ENCODE measurements at places on chromosomes 4 and X.

DNA sequence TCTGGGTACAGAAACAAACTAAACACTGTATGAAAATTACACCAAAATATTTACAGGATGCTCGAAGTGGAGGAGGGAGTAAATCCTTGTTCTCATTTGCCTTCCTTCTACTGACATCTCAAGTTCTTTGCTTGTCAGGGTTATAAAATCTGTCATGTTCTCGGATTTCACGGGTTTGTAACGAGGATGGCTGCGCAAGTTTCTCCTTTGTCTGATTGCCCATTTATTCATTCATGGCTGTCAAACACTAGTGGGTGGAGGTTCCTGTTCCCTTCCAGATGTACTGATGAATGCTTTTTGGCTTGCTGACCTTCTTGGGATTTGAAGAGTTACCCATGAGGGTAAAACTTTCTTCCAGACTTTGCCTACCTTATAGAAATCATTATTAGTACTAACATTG, 206.9 kb downstream of the SPCS3 start:
- DNase-seq, result no peak

DNA sequence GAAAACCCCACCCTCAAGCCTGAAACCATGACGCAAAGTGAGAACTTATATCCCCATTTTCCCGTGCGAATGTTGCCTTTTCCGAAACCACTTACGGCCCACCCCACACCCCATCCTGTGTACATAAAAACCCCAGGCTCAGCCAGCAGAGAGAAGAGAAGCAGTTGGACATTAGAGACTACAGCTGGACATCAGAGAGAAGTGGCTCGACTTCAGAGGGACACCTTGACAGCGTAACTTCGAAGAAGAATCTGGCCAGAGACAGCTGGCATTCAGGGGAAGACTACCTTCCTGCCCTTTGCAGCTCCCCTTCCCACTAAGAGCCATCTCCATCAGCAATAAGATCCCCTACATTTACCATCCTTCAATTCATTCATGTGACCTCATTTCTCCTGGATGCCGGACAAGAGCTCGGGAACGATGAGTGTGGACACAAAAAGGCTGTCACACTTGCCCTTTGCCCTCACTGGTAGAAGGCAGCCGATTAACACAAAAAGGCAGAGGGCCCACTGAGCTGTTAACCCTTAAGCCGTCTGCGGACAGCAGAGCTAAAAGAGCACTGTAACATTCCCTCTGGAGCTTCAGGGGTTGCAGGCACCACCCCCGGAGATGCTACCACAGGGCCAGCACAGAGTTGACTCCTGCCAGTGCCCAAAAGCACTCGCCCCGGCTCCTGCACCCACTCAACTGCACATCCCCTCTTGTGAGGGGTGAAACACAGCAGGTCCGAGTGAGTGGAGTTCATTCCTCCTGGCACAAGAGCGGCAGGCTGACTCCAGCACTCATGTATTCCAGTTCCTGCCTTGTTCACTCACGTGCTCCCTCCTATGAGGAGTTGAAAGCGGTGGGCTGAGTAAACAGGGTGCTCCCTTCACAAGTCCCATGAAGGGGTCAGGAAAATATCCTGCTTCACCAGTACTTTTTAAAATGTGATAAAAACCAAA, 7.5 kb downstream of the CHM start:
- DNase-seq, result no peak

- peak; percentile 22 for DNase-seq
Observed at GRCh38 chr4:25928379-25929297, 14.6 kb downstream of the SMIM20 start.

DNA sequence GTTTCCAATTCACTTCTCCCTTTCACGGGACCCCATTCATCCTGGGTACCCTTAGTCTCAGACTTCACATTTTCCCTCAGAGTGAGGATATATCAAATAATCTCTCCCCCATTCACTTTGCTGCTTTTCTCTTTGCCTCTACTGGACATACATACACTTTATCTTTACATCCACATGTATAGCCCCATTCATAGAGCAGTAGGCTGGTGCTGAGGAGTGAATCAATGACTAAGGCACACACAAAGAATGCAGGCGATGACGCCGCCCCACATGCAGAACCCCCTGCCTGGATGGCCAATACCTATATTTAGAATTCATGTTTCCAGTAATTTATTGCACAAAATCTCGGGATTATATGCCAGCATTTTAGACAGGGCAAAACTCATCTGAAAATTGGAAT, 554.3 kb upstream of the TENM3 start:
- no peak for DNase-seq

DNA sequence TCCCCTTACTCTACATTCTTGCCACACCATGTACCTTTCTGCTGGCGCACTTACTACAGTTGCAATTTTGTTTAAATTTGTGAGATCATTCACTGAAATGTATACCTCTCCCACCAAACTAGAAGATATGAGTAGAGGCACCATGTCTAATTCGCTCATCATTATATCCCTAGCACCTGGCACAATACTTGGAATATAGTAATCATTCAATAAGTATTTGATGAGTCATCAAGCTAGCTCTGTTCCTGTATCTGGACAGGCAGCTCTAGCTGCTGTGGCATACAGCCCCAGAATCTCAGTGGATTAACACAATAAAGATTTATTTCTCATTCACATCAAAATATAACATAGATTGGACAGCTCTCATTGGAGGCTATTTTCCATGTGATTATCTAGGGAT, 245.9 kb downstream of the IDS start:
- no peak for DNase-seq

- DNase-seq, result no peak
Observed at GRCh38 chr4:48634688-48635308, 144.7 kb downstream of the ZAR1 start.

GRCh38 chr4:188822698-188823097, 683.5 kb downstream of the TRIML1 start:
- DNase-seq, result no peak

DNA sequence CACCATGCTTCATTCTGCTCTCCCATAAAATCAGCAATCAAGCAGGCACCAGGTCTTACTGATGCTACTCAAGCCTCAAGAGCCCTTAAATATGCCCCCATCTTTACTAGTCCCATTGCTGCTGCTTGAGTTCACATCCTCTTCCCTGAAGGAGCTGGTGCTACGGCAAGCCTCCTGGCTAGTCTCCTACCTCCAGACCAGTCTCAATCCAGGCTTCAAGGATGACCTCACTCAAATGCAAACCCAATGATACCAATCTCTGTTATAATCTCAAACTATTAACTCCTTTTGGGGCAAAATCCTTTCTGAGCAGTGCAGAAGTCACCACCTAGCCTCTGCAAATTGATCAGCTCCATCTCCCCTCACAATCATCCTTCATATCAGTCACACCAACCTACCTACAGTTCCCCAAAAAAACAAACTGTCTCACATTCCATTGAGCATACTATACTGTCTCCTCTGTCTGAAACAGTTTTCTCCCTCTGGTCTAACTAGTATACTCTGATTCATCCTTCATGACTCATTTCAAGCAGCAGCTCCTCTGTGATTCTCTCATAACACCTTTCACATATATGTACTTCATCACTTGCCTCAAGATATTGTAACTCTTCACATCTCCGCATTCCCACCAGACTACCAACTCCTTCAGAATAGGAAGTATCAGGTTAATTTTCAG, 30.0 kb downstream of the PAPSS1 start:
- DNase-seq, result peak; percentile 63

- peak; percentile 43 for DNase-seq
Observed at GRCh38 chr4:41442810-41443209, 95.1 kb upstream of the LIMCH1 start.

DNA sequence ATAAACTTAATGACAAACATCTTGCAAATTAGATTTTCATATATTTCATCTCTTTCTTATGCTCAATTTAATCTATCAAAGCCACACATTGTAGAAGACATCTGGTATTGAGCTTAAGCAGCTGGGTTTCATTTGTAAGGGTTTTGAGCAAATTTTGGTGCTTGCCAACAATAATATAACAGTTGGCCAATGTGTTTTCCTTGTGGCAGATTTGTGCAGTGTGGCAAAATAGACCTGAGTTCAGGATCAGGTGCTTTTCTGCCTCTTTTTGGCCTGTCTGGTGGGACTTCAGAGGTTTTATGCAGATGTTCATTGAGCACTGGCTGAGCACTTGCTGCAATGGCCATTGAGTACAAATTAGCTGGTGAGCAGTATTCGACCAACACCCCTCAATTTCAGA, 301.9 kb downstream of the BMPR1B start:
- no peak for DNase-seq

DNA sequence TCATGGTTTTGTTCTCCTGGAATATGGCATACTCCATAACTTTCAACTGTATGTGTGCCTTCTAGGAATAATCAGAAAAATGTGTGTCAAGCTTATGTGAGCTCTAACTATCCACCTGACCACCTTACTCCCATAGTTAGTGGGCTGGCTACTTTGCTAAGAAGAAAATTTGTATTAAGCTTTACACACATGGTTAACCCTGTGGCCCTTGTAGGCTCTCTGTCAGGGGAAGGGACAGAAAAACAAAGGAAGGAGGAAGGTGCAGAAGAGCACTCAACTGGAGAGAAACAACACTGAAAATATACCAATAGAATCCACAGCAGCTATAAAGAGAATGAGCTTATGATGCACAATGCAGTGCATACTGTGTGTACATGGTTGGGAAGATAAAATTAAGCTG, 84.6 kb downstream of the PPP3CA start:
- DNase-seq, result no peak

- no peak for DNase-seq
Observed at GRCh38 chrX:39431893-39432292, 630.6 kb downstream of the MID1IP1 start.

DNA sequence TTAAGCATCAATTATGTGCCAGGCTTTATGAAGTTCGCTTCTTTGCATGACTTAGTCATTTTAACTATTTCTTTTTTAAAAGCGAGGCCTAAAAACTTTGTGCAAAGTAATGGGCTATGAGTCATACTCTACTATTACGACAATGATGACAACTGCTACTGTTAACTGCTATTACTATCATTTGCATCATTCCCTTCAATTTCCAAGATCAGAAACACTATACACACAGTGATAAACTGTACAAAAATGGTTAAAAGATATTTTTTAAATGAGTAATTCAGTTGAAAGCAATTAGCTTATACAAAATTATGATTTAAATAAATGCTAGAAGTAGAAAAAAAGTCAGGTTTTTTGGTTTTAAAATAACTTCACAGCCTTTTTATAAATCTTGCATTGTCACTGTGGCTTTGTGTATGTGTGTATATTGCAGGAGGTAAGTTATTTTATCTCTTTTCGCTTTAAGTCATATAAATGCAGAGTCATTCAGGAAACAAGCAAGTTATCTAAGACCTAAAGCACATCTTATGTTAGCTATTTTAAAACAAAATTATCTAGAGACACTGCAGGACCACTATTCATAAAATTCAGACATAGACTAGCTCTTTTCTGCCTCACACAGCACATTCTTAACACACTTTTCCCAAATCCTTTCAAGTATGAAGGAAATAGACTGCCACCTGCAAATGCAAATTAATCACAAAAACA, 18.5 kb upstream of the CXCL3 start:
- DNase-seq, result no peak

DNA sequence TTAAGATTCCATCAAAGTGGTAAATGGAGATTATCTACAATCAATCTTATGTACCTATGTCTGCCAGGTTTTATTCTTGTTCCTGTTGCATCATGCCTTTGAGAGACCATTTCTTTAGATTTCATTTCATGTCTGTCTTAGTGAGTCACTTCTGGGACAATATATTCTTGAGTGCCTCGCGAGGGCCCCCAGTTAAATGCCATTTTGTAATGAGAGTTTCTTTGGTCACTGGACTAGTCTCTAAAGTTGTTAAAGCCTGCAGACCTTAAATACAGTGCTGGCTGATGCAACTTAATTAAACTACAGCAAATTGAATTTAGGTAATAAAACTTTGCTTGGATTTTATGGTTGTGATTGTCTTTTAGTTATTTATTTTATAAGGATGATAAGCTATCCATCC, 87.2 kb upstream of the PITX2 start:
- no peak for DNase-seq

DNA sequence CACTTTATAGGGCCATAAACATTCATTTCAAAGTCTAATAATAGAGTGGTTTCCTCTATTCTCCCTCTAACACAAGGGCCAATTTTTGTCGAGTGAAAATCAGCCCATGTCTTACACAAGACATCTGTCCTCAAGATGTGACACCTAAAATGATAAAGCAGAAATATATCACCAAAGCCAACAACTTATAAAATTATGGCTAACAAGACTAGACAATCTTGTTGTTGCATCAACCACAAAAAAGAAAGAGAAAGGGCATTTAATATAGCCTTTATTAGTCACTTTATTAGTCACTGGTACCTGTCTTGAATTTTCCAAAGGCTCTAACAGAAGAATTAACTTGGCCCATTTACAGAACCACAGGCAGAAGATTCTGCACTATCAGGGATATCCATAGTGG, 161.6 kb downstream of the SMIM20 start:
- DNase-seq, result no peak

DNA sequence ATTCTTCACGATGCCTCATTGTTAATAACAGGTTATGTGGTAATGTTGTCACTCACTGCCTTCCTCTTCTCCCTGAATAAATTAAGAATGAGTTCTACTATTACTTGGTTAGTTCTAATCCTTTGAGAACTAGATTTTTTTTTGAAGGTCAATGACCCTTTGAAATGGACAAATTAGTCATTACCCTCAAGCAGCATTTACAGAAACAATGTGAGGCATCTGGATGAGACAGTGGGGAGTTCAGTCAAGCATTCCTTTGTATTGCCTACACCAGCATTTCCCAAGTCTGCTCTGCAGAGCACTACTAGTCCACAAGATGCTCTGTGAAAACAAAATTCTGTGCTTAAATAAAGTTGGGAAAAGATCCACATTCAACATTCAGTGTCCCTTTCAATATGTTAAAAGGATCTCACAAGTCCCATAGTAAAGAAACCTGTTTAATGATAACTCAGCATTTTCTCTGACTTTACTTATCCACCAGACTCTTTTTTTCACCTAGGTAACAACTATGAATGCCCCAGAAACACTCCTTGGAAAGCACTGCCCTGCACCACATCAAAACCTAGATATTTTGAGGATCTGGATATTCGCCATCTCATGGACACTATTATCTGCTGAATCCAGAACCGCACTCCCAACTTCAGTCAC, 60.6 kb downstream of the CHRDL1 start:
- no peak for DNase-seq

DNA sequence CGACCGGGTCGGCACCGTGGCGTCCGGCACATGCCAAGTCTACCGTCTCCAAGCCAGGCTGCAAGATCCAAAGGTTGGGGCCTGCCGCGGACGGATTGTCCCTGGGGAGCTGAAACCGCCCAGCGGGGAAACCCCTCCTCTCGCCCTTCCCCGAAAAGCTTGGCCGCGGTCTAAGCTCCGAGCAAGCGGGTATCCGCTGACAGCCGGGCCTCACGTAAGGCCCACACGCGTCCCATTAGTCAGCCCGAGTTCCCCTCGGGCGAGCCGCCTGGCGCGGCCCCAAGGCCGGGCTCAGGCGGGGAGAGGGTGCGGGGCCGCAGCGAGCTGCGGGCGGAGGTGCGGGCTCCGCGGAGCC, 6.8 kb upstream of the BCOR start:
- peak; percentile 53 for DNase-seq

GRCh38 chrX:49256268-49256995, 8.1 kb downstream of the FOXP3 start:
- DNase-seq, result no peak

- DNase-seq, result no peak
Observed at GRCh38 chrX:76434103-76434741, 6.7 kb downstream of the MAGEE1 start.

GRCh38 chr4:155582971-155583437, 83.6 kb upstream of the GUCY1A1 start:
- DNase-seq, result no peak

GRCh38 chr4:89586864-89587263, 250.1 kb downstream of the SNCA start:
- DNase-seq, result peak; percentile 47

- DNase-seq, result no peak
Observed at GRCh38 chr4:44319129-44319528, 129.5 kb downstream of the KCTD8 start.
